ENCODE measurements at places on chromosomes 1 and 21. TPM values are rescaled to one million over a fixed set of nuclear protein-coding genes. Genes with fewer than 3 reads are reported as not detected.

- no peaks in the 10 kb centered on the region for H3K27me3 ChIP-seq
- H3K27ac ChIP-seq, result no peak overlapping the region
Observed at GRCh38 chr21:38955495-38955894, 149.8 kb downstream of the ETS2 start.

DNA sequence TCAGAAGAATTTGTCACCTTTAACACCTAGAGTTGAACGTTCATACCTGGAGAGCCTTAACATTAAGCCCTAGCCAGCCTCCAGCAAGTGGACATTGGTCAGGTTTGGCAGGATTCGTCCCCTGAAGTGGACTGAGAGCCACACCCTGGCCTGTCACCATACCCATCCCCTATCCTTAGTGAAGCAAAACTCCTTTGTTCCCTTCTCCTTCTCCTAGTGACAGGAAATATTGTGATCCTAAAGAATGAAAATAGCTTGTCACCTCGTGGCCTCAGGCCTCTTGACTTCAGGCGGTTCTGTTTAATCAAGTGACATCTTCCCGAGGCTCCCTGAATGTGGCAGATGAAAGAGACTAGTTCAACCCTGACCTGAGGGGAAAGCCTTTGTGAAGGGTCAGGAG, 52.3 kb downstream of the UBE4B start:
- H3K4me3 ChIP-seq, result no peak overlapping the region
- no peaks in the 10 kb centered on the region for H3K4me1 ChIP-seq
- no peak overlapping the region for H3K27ac ChIP-seq
- no peaks in the 10 kb centered on the region for H3K27me3 ChIP-seq

- no peaks in the 10 kb centered on the region for H3K36me3 ChIP-seq
- H3K4me1 ChIP-seq, result peaks cover 7% of the 10 kb centered on the region
- no peaks in the 10 kb centered on the region for H3K27me3 ChIP-seq
- H3K4me3 ChIP-seq, result no peak overlapping the region
Observed at GRCh38 chr1:65049941-65050713, 83.8 kb upstream of the JAK1 start.

Gene MARK1
- polyA plus RNA-seq, result 1.2 TPM

DNA sequence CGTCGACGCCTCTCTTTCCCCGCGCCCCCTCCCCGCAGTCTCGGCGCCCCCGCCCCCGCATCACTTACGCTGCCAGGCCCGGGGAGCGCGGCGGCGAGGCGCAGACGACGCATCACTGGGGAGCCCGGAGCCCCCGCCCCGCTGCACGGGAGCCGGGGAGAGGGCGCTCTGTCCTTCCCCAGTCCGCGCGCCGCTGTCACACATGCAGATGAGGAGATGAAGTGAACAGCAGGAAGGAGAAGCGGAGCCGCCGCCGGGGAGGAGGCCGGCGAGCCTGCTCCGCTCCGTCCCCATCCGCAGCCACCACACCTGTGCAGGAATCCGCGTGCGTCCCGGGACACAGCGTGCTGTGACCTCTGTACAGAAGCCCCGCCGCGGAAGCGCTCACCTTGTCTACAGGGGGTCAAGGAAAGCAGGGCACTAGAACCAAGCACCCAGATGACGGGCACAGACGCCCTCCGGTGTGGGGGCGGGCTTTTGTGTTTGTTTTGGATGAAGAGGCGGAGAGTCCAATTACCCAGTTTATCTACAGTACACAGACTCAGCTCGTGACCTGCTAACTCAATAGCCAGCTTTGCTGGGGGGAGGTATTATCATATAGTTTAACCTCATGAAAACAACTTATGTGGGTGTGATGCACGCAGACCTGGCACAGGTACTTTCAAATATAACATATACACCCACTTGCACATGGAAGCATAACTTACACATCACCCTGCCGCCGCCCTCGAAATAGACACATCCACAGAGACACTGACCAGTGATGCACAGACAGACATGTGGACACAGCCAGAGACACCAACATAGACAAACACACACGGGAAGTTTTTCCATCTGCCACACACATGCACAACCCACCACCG, 12.4 kb downstream of the KLHDC8A start:
- peak; percentile 45 for DNase-seq
- no peaks in the 10 kb centered on the region for H3K27me3 ChIP-seq
- no peak overlapping the region for H3K27ac ChIP-seq
- H3K36me3 ChIP-seq, result no peaks in the 10 kb centered on the region

Gene KCNT2
- polyA plus RNA-seq, result 0.23 TPM

- H3K36me3 ChIP-seq, result peaks cover 7% of the 10 kb centered on the region
- H3K27ac ChIP-seq, result no peak overlapping the region
- no peaks in the 10 kb centered on the region for H3K27me3 ChIP-seq
- peaks cover 18% of the 10 kb centered on the region for H3K4me1 ChIP-seq
- DNase-seq, result no peak
- H3K4me3 ChIP-seq, result peak overlapping the region; percentile 95
Observed at GRCh38 chr1:204406621-204407020, 5.0 kb downstream of the PPP1R15B start.

GRCh38 chr1:174829990-174830389, 169.8 kb upstream of the CACYBP start:
- H3K36me3 ChIP-seq, result no peaks in the 10 kb centered on the region
- DNase-seq, result no peak
- no peak overlapping the region for H3K27ac ChIP-seq
- no peak overlapping the region for H3K4me3 ChIP-seq
- H3K4me1 ChIP-seq, result no peaks in the 10 kb centered on the region

Gene CRB1
- polyA plus RNA-seq, result under 0.01 TPM

- H3K27me3 ChIP-seq, result no peaks in the 10 kb centered on the region
- no peak overlapping the region for H3K4me3 ChIP-seq
- no peak for DNase-seq
- H3K27ac ChIP-seq, result no peak overlapping the region
- no peaks in the 10 kb centered on the region for H3K4me1 ChIP-seq
Observed at GRCh38 chr21:23837564-23837963, 1769.7 kb downstream of the MRPL39 start.

DNA sequence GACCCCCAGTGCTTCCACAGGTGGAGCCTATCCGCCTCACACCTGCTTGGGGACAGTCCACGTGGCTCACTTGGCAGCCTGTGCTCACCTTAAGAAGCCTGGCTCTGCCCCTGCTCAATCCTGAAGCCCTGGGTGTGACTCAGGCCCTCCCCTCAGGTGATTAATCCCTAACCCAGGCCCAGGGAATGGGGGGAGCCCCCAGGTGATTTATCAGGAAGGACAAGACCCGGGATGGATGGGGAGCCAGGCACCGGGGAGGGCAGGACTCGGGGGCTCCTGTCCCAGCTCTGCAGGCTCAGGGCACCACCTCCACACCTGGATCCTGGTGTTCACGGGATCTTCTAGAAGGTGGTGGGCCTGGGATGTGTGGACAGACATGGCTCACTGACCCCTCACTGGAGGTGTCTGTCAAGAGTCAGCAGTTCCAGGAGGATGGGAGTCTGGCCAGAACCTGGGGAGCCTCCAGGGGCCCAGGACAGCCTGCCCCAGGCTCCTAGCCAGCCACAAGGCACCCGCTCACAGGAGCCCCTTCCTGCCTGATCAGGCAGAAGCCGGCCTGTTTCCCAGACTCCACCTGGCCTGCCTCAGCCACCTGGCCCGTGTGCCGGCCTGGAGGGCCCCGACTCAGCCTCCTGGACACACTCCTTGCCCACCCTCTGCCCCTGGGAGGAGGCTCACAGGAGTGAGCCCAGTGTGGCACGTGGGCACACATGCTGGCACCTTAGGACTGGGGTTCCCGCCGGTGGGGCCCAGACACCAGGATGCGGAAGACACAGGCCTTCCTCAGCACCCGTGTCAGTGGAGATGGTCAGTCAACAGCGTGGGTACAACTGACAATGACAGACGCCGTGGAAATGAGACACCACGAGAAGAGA, 38.6 kb upstream of the COL6A1 start:
- H3K27me3 ChIP-seq, result no peaks in the 10 kb centered on the region
- no peak for DNase-seq
- H3K27ac ChIP-seq, result no peak overlapping the region

DNA sequence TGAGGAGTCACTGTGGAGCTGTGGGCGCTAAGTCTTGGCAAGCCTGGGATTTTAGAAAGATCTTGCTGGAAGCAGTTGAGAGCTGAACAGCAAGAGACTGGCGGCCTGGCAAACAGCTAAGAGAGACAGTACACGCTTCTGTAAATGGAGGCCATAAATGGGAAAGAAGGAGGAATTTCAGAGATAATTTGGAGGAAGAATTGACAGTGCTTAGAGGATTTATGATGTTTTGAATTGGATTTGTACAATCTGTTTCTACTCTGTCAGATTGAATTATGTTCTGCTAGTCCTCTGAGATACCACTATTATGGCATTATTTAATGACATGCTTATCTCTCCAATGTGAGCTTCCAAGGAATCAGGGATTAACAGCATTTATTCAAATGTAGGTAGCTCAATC, 50.1 kb downstream of the ABCA4 start:
- H3K27ac ChIP-seq, result peak overlapping the region; percentile 84
- no peak for DNase-seq
- peaks cover 46% of the 10 kb centered on the region for H3K4me1 ChIP-seq
- no peaks in the 10 kb centered on the region for H3K36me3 ChIP-seq
- no peaks in the 10 kb centered on the region for H3K27me3 ChIP-seq
- no peak overlapping the region for H3K4me3 ChIP-seq

- no peaks in the 10 kb centered on the region for H3K36me3 ChIP-seq
- no peak overlapping the region for H3K27ac ChIP-seq
- H3K27me3 ChIP-seq, result no peaks in the 10 kb centered on the region
- DNase-seq, result no peak
- no peaks in the 10 kb centered on the region for H3K4me1 ChIP-seq
Observed at GRCh38 chr1:152481869-152482664, 28.5 kb upstream of the LCE5A start.

DNA sequence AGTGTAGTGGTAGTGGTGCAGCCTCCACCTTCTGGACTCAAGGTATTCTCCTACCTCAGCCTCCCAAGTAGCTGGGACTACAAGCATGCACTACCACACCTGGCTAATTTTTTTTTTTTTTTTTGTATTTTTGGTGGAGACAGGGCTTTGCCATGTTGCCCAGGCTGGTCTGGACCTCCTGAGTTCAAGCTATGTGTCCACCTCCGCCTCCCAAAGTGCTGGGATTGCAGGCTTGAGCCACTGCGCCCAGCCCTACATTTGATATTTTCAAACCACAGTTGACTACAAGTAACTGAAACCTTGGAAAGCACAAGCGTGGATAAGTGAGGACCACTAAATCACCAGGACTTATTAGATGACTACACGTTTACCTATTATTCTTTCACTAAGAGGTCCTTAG, 10.0 kb upstream of the PDPN start:
- no peak for DNase-seq
- no peak overlapping the region for H3K27ac ChIP-seq
- no peaks in the 10 kb centered on the region for H3K36me3 ChIP-seq
- no peaks in the 10 kb centered on the region for H3K4me1 ChIP-seq
- no peaks in the 10 kb centered on the region for H3K27me3 ChIP-seq

Gene ZYG11B
- 3.2 TPM for polyA plus RNA-seq

Gene PROX1
- 8.9 TPM for polyA plus RNA-seq

- DNase-seq, result peak; percentile 94
- H3K36me3 ChIP-seq, result no peaks in the 10 kb centered on the region
- H3K27ac ChIP-seq, result peak overlapping the region; percentile 81
- H3K27me3 ChIP-seq, result no peaks in the 10 kb centered on the region
Observed at GRCh38 chr1:58816072-58816746, 32.4 kb upstream of the JUN start.

- no peaks in the 10 kb centered on the region for H3K4me1 ChIP-seq
- H3K27me3 ChIP-seq, result no peaks in the 10 kb centered on the region
- no peaks in the 10 kb centered on the region for H3K36me3 ChIP-seq
- DNase-seq, result no peak
Observed at GRCh38 chr1:28428012-28428411, 58.5 kb downstream of the PHACTR4 start.

- no peaks in the 10 kb centered on the region for H3K36me3 ChIP-seq
- no peak for DNase-seq
- H3K27ac ChIP-seq, result no peak overlapping the region
Observed at GRCh38 chr1:153573351-153573750, 7.7 kb upstream of the S100A2 start.

Gene CACNA1S
- polyA plus RNA-seq, result not detected

DNA sequence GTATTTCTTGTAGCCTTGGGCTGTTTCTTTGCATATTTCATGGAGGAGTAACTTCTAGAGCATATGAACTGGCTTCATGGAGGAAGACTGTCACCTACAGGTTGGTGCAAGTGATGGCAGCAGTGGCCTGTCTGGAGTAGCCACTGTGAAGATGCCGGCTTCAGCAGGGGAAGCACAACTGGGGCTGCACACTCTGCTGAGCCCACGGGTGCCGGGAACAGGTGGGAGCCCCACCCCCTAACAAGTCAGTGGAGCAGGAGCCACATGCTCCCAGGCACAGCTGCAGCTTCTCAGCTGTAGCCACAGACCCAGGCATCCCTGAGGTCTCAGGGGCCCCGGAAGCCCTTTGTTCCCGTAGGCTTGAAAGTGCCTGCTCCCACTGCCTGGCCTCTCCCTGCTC, 43.2 kb upstream of the C1orf185 start:
- H3K4me3 ChIP-seq, result no peak overlapping the region
- no peaks in the 10 kb centered on the region for H3K36me3 ChIP-seq
- no peak for DNase-seq
- no peaks in the 10 kb centered on the region for H3K27me3 ChIP-seq
- H3K4me1 ChIP-seq, result no peaks in the 10 kb centered on the region
- H3K27ac ChIP-seq, result no peak overlapping the region

- H3K27ac ChIP-seq, result peak overlapping the region; percentile 51
- no peaks in the 10 kb centered on the region for H3K36me3 ChIP-seq
- peak; percentile 95 for DNase-seq
- no peaks in the 10 kb centered on the region for H3K27me3 ChIP-seq
- H3K4me3 ChIP-seq, result no peak overlapping the region
Observed at GRCh38 chr1:58592522-58593134, 15.6 kb upstream of the TACSTD2 start.

DNA sequence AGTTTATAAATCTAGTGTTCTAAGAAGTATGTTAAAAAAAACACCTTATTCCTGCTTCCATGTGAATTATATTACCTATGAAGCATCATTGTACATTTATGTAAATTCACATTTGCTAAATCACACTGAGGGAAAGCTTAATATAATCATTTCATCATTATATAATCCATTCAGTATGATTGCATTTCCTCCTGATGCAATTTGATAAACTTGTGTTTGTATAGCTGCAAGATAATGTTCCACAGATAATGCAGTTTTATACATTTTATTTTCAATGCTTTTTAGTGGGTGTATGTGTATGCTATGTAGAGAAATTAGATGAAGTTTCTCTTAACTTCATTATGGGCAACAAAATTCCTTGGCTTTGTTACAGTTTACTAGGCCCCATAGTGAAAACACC, 79.6 kb downstream of the HS2ST1 start:
- no peak for DNase-seq
- H3K27ac ChIP-seq, result no peak overlapping the region
- H3K27me3 ChIP-seq, result no peaks in the 10 kb centered on the region

Gene CD1B
- not detected for polyA plus RNA-seq

- no peak for DNase-seq
- no peak overlapping the region for H3K27ac ChIP-seq
- no peaks in the 10 kb centered on the region for H3K27me3 ChIP-seq
- H3K36me3 ChIP-seq, result no peaks in the 10 kb centered on the region
- no peak overlapping the region for H3K4me3 ChIP-seq
Observed at GRCh38 chr21:38718481-38718880, 87.2 kb upstream of the ETS2 start.

- no peaks in the 10 kb centered on the region for H3K36me3 ChIP-seq
- DNase-seq, result no peak
- peak overlapping the region; percentile 33 for H3K4me3 ChIP-seq
- peaks cover 12% of the 10 kb centered on the region for H3K4me1 ChIP-seq
- H3K27me3 ChIP-seq, result peaks cover 6% of the 10 kb centered on the region
Observed at GRCh38 chr1:46489169-46489637, 433 bp upstream of the DMBX1 start.

Data from pancreas (tissue), 10 donors.